GM06990 (cell line): ENCODE measurements at places on chromosomes 11 and 22.

DNA sequence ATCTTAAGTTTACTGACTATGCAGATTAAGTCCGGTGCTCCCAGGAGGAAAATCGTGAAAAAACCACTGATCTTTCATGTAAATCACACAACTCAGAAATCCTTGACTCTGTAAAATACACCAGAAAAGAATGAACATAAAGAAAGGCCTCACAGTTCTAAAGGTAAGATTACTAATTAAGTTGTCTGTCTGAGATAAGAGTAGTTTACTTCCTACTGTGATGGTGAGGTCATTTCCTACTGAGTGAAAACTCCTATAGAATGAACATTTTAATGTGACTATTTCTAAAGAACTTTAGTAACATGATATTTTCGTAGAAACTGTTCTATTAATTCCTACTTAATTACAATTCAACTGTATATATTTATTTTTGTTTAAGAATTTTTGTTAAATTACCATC is 774.4 kb upstream of the CHORDC1 start:
- no peak for DNase-seq

GRCh38 chr11:65931773-65932557 is 12.7 kb downstream of the DRAP1 start:
- DNase-seq = no peak

DNA sequence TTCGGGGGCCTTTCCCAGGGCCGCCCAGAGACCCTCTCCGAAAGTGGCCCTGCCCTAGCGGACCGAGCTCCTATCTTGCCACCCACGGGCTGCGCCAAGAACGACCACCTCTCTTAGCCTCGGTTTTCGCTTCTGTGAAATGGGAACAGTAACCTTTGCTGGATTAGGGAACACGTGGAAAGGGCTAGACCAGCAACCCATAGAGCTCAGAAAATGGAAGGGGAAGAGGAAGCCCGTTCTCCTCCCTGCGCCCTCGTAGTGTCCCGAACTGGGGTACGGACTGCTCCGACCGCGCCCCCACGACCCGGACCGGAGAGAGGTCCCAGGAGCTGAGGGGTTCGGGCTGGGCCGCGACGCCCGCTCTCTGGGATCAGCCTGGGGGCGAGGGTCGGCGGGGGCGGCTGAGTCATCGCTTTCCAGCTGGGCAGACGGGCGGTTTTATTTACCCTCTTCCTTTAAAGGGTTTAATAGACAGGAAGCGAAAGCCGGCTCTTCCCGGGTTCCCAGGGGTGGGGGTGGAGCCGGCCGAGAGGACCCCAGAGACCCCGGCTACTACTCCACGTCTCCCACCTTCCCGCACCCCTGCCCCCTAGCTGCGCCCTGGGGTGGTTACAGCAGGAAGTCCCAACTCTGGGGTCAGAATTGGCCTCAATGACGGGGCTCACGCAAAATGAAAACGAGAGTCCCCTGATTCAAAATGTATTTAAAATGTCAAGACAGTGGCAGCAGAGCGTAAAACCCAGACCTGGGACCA is 907 bp upstream of the PHLDA2 start:
- no peak for DNase-seq

- no peak for DNase-seq
Measured at GRCh38 chr22:42261296-42261695, 9.2 kb downstream of the TCF20 start.

DNA sequence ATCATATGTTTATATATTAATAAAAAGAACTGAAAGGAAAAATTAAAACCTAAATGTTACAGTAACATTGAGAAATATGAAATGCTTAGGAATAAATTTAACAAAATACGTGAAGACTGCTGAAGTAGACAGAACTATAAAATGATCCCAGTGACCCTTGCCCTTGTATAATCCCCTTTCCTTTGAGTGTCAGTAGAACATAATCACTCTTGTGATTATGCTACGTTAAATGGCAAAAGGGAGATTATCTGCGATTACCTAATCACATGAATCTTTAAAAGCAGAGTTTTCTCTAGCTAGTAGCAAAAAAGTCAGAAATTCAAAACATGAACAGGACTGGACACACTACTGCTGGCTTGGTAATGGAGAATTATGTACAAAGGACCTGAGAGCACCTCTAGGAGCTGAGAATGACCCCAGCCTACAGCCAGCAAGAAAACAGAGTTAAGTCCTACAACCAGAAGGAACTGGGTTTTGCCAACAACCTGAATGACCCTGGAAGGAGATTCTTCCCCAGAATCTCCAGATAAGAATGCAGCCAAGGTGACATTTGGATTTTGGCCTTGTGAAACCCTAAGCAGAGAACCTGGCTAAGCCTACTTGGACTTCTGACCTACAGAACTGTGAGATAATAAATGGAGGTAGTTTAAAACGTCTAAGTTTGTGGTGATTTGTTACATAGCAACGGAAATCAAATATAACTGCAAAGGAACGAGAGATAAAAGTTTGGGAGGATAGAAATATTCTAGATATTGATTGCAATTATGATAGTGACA is 157.2 kb downstream of the ATG16L2 start:
- no peak for DNase-seq

DNA sequence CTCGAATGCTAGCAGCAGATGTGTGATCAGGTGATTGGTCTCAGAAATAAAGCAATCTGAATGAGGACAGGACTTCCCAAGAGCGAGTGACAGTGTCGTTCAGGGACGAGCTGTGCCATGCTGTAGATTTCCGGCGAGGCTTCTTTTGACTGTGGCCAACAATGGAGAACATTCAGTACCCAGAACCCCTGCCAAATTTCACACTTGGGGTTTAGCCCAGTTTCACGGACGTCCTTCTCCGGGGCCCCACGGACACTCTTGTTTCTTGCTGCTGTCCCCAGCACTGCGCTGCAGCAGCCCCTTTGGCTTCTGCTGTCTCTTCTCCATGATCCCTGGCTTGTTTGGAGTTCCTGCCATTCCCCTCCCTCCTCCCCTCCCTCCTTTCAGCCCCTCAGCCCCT is 115.1 kb upstream of the GRAMD1B start:
- no peak for DNase-seq

DNA sequence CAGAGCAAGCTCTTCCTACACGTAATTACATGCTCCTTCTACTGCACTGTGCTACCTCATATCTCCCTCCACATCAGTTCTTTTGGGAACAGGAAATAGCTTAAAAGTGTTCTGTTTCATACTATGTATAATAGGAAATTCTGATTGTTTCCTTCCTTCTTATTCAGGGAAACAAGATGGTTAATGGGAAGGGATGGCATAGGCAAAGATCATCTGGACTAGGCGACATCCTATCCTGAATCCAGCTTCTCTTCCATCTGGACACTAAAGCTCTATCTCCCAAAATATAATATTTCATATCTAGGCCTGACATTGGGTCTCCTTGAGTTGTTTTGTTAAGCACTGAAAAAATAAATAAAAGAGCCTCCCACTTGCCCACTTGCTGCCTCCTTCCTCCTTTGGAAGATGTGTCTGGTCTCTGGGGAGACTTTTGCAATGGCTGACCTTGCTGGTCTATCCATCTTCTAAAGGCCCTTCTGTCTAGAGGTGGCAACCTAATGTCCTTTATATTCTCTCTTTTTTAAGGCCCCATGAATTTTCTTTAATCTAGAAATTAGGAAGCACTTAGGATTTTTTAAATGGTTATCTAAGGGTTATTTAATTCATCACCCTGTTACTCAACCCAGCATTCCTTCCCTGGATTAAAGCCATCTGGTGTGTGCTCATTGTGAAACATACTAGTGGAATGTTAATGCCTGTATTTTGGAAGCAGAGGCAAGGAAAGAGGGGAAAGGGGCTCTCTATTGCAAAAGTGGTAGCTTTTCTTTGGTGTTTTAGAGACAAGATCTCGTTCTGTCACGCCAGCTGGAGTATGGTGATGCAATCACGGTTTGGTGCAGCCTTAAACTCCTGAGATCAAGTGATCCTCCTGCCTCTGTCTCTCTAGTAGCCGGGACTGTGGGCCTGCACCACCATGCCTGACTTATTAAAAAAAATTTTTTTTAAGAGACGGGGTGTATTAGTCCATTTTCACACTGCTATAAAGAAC is 20.6 kb downstream of the CLMP start:
- DNase-seq = no peak

DNA sequence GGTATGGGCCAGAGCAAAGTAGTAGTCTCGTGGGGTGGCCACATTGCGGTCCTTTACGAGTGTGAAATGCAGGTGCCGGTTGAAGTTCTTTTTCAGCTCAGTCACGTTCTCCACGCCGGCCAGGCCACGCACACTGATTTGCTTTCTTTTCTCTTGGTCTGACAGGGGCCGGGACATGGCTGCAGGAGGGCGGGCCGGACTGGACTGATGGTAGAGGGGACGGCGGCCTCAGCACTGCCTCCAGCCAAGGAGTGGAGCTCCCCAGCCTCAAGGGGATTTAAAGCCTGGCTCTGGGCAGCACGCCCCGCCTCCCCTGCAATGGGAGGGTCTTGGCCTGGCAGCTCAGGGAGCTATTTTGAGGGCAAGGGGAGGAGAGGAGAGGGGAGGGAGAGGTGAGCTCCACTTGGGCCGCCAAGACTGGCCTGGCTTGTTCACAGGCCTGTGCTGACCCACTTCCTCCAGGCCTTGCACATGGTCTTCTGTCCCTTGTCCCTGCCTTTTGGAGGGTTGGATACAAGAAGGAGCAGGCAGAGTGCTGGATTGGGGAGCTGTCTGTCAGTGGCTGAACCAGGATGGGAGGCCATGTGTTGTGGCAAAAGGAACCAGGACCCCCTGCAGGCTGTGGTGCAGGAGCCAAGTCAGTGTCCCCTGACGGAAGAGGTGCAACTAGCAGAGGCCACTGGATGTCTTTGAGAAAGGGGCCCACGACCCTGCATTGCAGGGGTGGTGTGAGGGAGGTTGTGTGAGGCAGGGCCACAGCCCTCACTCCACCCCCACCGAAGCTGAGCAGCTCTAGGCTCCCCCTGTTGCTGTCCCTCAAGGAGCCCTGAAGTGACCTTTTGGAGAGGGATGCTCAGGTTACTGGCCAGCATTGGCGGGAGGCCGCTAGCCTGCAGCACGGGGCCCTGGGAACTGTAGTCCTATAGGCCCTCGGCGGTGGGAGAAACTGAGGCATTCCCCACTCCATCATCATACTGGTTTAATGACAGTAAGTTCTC is at the start of gene PYGM:
TSS of gene PYGM (minus strand) at position 253 of the 998 bp plus-strand sequence. CDS start at position 177, 76 bp downstream.
- DNase-seq = no peak

- no peak for DNase-seq
Measured at GRCh38 chr11:68325907-68326220, 13.5 kb downstream of the LRP5 start.

GRCh38 chr11:11876458-11876857 is 34.7 kb downstream of the USP47 start:
- no peak for DNase-seq

DNA sequence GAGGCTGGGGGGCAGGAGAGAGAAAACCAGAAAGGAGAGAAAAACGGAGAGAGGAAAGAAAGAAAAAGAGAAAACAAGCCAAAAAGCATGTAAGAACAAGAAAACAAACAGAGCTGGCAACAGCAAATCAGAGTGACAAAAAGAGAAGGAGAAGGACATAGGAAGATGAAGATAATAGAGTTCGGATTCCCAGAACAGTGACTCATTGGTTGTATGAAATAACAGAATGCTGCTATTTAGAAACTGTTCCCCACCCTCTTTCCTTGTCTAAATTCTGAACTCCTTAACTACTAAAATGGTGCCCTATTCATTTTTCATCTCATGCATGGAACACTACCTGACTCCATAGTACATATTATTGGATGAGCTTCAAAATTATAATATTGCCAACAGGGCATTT is 317.4 kb downstream of the C11orf87 start:
- DNase-seq = no peak

DNA sequence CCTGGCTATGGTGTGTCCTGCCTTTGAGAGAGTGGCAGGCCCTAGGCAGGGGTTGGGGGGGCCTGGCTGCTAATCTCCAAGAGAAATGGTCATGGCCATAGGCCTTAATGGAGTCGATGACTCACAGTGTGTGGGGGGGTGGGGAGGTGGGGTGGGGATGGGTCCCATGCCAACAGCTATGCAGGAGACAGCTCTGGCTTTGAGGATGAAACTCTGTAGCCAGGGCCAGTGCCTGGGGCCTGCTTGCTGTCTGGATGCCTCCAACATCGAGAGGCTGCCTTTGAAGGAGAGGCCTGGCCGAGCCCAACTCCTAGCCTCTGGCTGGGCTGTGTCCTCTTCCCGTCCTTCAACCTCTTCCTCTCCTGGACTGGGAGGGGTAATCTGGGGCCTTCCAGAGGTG is 23.9 kb upstream of the TSPAN18 start:
- no peak for DNase-seq

DNA sequence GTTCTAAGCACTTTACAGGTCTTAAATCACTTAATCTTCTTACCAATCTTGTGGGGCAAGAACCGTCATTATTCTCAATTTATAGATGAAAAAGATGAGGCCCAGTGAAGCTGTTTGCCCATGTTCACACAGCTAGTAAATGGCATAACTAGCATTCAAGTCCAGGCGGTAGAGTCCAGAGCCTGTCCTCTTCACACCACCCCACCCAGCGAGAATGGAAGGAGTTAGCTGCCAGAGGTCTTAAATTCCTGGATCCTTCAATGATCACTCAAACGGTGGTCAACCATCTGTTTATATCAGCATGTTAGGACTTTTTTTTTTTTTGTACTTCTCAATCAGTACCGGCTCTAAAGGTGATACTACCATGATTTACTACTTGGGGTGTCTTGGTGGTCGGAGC is 43.3 kb downstream of the PARVA start:
- DNase-seq = no peak

DNA sequence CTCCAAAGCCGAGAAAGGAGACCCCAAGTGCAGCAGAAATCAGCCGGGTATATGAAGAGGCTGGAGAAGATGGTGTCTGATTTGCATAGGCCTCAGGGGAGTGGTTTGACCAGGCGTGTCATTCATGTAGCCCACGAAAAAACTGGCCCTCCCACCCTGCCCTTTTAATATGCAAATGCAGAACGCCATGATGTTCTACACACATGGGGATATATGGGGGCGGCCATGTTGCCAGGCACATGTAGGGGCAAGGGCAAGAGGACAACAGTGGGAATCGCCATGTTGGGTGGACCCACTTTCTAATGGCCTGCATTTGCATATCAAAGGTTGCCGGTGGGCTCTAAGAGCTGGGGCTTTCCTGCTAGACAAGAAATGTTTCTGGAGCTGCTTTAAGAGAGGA is 86.4 kb downstream of the ISX start:
- DNase-seq = no peak

DNA sequence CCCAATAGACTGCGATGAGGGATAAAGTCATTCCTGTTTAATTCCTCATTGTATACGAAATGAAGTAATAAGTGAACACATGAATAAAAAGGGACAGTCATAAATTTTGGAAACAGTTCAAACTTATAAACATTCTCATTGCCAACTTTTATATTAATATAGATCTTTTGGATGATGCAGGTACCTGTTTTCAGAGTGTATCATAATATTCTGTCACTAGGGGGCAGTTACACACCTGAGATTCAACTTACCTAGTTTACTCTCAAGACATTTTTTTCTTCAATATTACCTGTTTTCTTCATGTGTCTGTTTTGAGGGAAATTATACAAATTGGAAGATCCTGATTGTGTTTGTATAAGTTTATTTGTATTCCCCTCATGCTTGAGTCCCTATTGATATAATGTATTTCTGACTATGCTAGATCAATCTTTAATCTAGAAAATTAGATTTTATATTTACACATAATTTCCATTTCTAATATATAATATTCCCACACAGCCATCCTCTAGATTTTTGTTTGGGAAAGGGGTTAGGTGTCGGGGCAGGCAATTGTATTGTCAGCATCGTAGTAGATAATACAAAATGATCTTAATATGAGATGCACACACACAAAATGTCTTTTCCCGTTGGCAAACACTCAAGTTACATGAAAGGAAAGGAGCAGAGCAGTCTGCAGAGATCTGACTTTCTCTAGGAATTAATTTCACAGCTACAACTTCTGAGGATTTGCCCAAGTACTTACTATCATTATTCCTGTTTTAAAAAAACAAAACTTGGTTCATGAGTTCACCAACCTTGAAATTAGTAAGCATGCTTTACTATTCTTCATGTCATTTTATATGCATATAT is 18.4 kb downstream of the FDX1 start:
- DNase-seq = no peak
